ENCODE measurements at places on chromosomes 6 and 20. TPM values are rescaled to one million over a fixed set of nuclear protein-coding genes. Genes with fewer than 3 reads are reported as not detected.
A peak's percentile ranks its signal among the peaks of the same experiment; 100 is the strongest.

Gene BFSP1
- 0.17 TPM for total RNA-seq

GRCh38 chr6:56528412-56528841, 114.3 kb downstream of the DST start:
- H3K36me3 ChIP-seq, result peaks cover 41% of the 10 kb centered on the region
- peaks cover 1% of the 10 kb centered on the region for H3K4me1 ChIP-seq
- no peak overlapping the region for H3K27ac ChIP-seq
- no peak for DNase-seq
- no peak overlapping the region for H3K4me3 ChIP-seq

DNA sequence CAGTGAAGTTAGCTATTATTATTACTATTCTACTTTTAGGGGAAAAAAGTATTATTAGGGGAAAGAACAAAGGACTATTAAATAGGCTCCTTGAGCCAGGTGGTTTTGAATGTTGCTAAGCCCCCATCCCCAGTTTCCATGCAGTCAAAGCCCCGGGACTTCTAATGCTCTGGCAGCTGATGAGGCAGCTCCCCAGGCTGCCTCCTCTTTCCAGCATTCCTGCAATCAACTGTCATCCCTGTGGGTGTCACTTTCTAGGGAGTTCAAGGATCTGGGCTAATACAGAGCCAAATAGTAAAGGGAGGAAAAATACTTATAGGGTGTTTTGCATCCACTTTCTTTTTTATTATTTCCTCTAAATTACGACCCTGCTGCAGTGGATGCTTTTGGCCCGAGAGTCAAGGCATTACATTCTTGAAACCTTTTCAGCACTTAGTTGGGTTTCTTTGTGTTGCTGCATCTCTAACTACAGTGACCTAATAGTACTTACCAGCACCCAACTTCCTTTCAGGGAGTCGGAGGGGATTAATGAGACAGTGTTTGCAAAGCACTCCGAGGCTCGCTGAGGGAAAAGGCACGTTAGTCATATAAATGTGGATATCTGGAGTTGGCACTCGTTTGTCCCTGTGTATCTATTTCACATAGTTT, 303.9 kb upstream of the MAP3K7 start:
- no peaks in the 10 kb centered on the region for H3K36me3 ChIP-seq
- DNase-seq, result no peak
- H3K27me3 ChIP-seq, result no peaks in the 10 kb centered on the region
- H3K4me1 ChIP-seq, result no peaks in the 10 kb centered on the region
- no peak overlapping the region for H3K27ac ChIP-seq

Gene TRIM15
- 2.2 TPM for total RNA-seq

GRCh38 chr20:53162251-53162835, 190.2 kb downstream of the TSHZ2 start:
- no peaks in the 10 kb centered on the region for H3K27me3 ChIP-seq
- no peaks in the 10 kb centered on the region for H3K4me1 ChIP-seq
- no peak for DNase-seq
- no peaks in the 10 kb centered on the region for H3K36me3 ChIP-seq
- H3K4me3 ChIP-seq, result no peak overlapping the region

Gene DEFB114
- total RNA-seq, result not detected

- no peaks in the 10 kb centered on the region for H3K36me3 ChIP-seq
- no peak overlapping the region for H3K27ac ChIP-seq
- H3K4me1 ChIP-seq, result no peaks in the 10 kb centered on the region
Measured at GRCh38 chr20:58111310-58112016, 117.0 kb downstream of the ANKRD60 start.

Gene BEND6
- 0.14 TPM for total RNA-seq

- no peaks in the 10 kb centered on the region for H3K4me1 ChIP-seq
- DNase-seq, result no peak
- no peak overlapping the region for H3K27ac ChIP-seq
- H3K36me3 ChIP-seq, result no peaks in the 10 kb centered on the region
- no peaks in the 10 kb centered on the region for H3K27me3 ChIP-seq
Measured at GRCh38 chr6:137305691-137306090, 86.5 kb upstream of the IFNGR1 start.

Gene COL21A1
- 1.3 TPM for total RNA-seq

Gene SUMO4
- total RNA-seq, result 3.3 TPM

Gene GINM1
- 22.7 TPM for total RNA-seq

GRCh38 chr6:27757307-27757706, 154.9 kb downstream of the OR2B2 start:
- H3K27ac ChIP-seq, result no peak overlapping the region
- H3K27me3 ChIP-seq, result no peaks in the 10 kb centered on the region
- no peak overlapping the region for H3K4me3 ChIP-seq
- peaks cover 8% of the 10 kb centered on the region for H3K4me1 ChIP-seq
- H3K36me3 ChIP-seq, result no peaks in the 10 kb centered on the region
- peak; percentile 46 for DNase-seq

GRCh38 chr6:105097288-105097687, 82.5 kb downstream of the POPDC3 start:
- H3K36me3 ChIP-seq, result no peaks in the 10 kb centered on the region
- no peaks in the 10 kb centered on the region for H3K27me3 ChIP-seq
- H3K4me1 ChIP-seq, result no peaks in the 10 kb centered on the region

DNA sequence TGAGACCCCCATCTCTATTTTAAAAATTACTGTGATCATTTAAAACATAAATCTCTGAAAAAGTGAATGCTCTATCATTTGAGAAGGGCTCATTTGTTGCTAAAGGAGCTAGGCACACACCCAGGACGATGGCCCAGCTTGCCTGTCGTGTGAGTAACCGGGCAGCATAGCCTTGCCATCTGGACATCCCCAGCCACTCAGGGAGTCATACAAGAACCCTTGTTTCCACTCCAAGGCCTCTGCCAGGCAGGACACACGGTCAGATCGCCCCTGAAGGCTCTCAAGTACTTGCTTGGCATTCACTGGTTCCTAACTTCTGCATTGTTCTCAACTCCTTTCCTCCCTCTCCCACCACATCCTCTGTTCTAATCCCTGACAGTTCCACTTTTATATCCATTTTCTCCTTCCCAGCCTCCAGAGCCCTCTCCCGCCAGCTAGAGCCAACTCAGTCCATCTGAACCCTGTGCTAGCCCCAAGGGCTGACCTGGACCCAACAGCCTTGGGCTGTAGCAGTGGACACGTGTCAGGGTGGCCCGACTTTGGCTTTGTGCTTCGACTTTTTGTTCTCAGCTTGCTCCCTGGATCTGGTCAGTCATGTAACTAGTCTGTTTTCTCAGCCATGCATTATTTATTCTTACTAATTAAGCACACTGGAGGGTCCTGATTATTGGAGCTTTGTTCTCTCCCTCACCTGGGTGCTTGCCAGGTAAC, 15.7 kb upstream of the EZR start:
- no peak overlapping the region for H3K4me3 ChIP-seq
- no peaks in the 10 kb centered on the region for H3K27me3 ChIP-seq
- no peaks in the 10 kb centered on the region for H3K36me3 ChIP-seq

DNA sequence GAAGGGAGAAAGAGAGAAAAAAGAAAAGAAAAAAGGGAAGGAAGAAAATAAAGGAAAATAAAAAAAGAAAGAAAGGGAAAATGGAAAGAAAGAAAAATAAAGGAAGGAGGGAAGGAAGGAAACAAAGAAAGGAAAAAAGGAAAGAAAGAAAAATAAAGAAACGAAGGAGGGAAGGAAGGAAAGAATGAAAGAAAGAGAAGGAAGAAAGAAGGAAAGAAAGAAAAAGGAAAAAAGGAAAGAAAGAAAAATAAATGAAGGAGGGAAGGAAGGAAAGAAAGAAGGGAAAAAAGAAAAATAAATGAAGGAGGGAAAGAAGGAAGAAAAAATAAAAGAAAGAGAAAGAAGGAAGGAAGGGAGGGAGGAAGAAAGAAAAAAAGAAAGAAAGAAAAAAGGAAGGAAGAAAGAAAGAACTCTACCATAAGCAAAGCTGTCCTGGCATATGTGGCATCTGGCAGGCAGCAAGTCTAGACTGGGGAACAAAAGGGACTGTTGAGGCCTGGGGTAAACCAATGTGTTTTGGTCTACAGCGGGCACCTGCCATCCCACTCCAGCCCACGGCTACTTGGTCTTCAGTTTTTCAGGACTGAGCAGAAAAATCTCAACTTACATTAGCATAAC, 86.9 kb downstream of the TFAP2C start:
- no peak overlapping the region for H3K4me3 ChIP-seq
- H3K27ac ChIP-seq, result no peak overlapping the region
- H3K36me3 ChIP-seq, result no peaks in the 10 kb centered on the region
- no peaks in the 10 kb centered on the region for H3K27me3 ChIP-seq
- H3K4me1 ChIP-seq, result no peaks in the 10 kb centered on the region

GRCh38 chr20:32051720-32052089, 337 bp upstream of the HCK start:
- peaks cover 4% of the 10 kb centered on the region for H3K27me3 ChIP-seq
- H3K27ac ChIP-seq, result peak overlapping the region; percentile 63
- H3K4me3 ChIP-seq, result peak overlapping the region; percentile 44
- H3K4me1 ChIP-seq, result no peaks in the 10 kb centered on the region
- H3K36me3 ChIP-seq, result no peaks in the 10 kb centered on the region
- no peak for DNase-seq

Data from liver (tissue), 10 donors.